Suppressor macrophage treated with lipopolysaccharide for 1 hour (primary cell): ENCODE measurements at places on chromosomes 11 and 22.

DNA sequence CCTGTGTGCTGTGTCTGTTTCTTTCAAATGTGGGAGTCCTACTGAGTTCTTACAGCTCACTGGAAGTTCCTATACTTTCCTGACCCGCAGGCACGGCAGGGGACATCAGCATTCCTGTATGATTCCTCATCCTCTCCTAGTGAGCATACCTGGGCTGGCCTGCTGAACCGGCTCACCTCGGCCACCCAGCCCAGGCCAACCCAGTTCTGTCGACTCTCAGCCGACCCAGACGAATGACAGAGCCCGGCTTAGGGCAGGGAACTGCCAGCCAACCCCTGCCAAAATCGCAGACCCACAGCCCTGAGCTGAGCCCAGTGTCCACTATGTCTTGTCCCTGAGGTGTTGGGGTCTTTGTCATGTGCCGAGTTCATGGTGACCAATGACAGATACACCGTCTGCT is 339.7 kb downstream of the BRD1 start:
- no peak for DNase-seq

DNA sequence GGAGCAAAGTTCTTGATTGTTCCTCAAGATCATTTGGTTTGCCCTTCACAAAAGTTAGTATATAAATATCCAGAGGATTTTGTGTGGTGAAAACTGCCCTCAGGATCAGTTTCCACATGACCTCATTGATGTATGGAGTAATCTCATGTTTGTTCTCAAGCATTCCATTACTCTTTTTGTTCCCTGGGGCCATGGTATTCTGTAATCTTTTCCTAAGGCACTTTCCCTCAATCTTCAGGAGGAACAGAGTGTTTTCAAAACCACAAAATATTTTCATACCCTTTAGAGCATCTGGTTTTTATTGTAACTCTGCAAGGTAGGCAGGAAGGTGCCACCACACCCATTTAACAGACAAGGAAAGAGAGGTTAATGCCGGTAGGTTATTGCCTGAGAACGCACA is 99.6 kb downstream of the FAM181B start:
- no peak for DNase-seq

- no peak for DNase-seq
These were observed 7.5 kb upstream of the STK33 start for GRCh38 chr11:8601376-8602133.

DNA sequence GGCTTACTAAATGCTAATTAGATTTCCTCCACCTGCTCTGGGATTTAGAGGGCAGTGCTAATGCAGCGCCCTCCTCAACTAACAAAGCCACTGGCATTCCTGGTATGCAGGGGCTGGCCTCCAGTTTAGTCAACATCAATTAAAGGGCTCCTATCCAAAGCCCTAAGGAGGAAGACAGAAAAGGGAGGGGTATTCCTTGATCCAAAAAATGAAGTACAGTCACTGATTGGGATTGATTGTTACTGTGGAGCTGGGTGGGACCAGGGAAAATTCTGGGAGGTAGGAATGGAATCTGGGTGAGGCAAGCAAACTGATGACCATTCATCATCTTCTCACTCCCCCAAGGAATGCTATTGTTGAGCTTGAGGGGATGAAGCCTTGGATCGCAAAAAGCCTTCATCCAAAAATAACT is 52.2 kb downstream of the GAB2 start:
- no peak for DNase-seq

GRCh38 chr22:27975381-27976013 is 56.4 kb upstream of the PITPNB start:
- peak; percentile 22 for DNase-seq

GRCh38 chr11:106986261-106986660 is 32.0 kb downstream of the GUCY1A2 start:
- DNase-seq = no peak

- DNase-seq = no peak
These were observed 167.1 kb upstream of the TTC12 start for GRCh38 chr11:113147249-113147648.

- no peak for DNase-seq
These were observed 31.8 kb downstream of the ARHGAP1 start for GRCh38 chr11:46668480-46669085.
